HTR-8/SVneo (cell line): ENCODE measurements at places on chromosomes 11 and 22.

DNA sequence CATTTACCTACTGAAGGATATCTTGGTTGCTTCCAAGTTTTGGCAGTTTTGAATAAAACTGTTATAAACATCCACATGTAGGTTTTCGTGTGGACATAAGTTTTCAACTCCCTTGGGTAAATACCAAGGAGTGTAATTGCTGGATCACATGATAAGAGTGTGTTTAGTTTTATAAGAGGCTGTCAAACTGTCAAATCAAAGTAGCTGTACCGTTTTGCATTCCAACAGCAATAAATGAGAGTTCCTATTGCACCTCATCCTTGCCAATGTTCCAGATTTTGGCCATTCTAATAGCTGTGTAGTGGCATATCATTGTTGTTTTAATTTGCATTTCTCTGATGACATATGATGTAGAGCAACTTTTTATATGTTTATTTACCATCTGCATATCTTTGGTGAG, 190.8 kb upstream of the SYN3 start:
- DNase-seq, result no peak

- no peak for DNase-seq
Observed at GRCh38 chr11:12133547-12134235, 23.3 kb downstream of the MICAL2 start.

DNA sequence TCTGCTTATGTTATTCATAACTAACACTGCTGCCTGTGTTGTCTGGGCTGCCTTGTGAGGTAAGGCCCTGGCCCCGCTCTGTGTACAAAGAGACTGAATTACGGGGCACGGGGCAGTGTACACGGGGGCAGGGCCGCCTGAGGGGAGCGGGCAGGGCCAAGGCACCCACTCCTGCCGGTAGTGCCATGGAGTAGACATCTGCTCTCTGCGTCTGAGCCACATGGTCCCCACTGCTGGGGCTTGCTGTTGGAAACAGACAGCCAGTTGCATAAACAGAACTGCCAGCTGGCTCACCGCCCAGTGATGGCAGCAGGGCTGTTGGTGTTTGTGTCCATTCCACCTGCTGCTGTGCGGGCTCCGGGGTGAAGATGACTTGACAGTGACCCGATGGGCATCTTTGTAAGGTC, 19.8 kb downstream of the FAM118A start:
- no peak for DNase-seq

GRCh38 chr22:49017482-49018329, 810.0 kb downstream of the BRD1 start:
- no peak for DNase-seq

- no peak for DNase-seq
Observed at GRCh38 chr11:6323291-6323905, 3.1 kb upstream of the CAVIN3 start.

- DNase-seq, result peak; percentile 22
Observed at GRCh38 chr11:34468209-34468841, 29.6 kb downstream of the CAT start.

DNA sequence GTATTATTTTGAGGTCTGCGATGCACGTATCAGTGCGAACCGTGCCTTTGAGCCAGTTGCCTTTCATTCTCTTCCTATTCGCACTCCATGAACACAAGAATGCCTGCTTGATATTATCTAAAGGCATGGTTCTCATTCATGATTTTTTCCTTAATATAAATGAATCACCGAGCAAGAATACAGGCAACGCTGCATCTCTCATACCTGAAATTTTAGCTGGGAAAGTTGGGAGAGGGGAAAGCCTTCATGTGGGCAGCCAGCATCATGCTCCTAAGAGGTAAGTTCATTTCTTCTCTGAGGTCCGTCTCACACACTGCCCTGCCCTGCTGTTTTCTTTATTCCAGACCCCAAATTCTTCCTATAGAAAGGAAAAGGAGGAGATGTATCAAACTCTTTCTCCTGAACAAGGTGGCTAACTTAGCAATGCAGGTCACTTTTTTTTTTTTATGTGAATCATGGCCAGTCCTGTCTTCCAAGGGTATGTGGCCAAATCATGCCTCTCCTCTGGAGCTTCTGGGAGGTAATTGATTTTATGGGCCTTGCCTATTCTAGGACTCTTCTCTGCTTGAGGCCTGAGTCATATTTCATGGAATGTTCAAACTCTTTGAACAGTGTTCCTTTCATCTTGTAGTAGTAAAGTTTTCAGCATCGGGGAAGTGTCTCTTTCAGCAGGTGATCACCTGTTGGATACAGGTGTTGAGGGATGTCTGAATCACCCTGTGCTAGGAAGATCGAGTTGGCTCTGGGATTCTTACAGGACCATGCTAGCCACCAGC, 3.2 kb downstream of the GLB1L2 start:
- no peak for DNase-seq

DNA sequence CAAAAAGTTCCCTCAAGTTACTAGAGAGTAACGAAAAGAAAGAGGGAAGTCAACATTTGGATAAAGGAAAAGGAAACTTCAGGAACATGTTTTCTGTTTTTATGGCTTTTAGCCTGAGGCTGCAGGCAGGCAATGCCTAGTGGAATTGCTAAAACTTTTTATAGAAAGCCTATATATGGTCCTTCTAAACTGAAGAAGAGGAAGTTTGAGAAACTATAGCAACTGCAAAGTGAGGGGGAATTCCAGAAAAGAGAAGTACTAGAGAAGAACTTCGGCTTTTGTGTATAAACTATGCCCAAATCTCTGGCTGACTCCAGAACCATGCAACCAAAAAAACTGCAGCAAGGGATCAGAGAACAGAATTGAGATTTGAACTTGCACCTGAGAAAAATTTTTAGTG, 74.3 kb upstream of the ARHGAP42 start:
- no peak for DNase-seq

GRCh38 chr11:45354976-45355705, 69.0 kb upstream of the SYT13 start:
- no peak for DNase-seq

GRCh38 chr11:94825031-94825430, 56.9 kb downstream of the AMOTL1 start:
- DNase-seq, result no peak

DNA sequence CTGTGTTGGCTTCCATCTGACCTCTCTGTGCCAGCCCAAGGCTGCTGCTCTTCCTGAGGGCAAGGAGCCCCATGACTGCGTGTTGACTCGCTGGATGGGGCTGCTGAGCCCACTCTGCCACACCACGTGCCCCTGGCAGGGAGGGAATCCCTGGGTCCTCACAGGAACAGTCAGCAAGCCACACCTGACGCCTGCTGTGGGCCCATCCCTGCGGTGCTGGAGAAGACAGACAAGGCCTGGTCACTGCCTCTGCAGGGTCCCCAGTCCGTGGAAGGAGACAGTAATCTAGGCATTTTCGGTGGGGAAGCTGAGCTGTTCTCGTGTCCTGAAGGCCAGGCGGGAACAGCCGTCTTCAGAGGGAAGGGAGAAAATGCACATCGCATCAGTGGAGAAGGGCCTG, 10.6 kb upstream of the PPP6R3 start:
- DNase-seq, result no peak

- DNase-seq, result no peak
Observed at GRCh38 chr11:28808771-28809170, 700.6 kb downstream of the METTL15 start.

DNA sequence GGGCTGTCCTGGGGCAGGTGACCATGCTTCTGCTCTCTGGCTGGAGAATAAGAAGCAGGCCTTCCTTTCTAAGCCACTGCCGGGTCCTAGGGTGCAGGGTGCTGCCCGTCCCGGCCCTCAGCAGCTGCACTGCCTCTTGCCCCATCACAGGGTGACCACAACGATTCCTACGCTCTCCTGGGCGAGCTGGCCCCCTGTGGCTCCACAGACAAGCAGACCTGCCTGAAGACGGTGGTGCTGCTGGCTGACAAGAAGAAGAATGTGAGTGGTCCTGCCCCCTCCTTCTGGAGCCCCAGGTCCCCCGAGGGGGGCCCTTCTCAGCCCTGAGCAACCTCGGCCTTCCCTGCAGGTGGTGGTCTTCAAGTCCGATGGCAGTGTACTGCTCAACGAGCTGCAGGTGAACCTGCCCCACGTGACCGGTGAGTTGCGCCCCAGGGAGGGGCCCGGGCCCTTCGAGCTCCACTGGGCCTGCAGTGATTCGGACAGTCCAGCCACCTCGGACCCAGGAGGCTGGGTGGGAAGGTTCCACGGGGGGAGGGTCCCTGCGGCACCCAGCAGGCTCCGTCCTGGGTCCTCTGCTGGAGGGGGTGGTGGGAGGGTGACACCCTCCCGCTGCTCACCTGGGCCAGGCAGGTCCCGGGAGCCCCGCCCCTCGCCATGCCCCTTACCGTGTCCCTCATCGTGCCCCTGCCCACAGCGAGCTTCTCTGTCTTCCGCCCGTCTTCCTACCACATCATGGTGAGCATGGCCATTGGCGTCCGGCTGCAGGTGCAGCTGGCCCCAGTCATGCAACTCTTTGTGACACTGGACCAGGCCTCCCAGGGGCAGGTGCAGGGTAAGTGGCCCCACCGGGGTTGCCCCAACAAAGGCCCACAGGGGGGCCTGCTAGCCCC, 8.3 kb downstream of the MUC2 start:
- no peak for DNase-seq

GRCh38 chr22:44182588-44183286, 2.0 kb downstream of the PARVG start:
- no peak for DNase-seq

- no peak for DNase-seq
Observed at GRCh38 chr11:122424636-122425035, 230.9 kb upstream of the UBASH3B start.

- peak; percentile 17 for DNase-seq
Observed at GRCh38 chr22:32904044-32904443, 102.5 kb downstream of the TIMP3 start.

- no peak for DNase-seq
Observed at GRCh38 chr22:27709919-27710675, 91.5 kb downstream of the MN1 start.

DNA sequence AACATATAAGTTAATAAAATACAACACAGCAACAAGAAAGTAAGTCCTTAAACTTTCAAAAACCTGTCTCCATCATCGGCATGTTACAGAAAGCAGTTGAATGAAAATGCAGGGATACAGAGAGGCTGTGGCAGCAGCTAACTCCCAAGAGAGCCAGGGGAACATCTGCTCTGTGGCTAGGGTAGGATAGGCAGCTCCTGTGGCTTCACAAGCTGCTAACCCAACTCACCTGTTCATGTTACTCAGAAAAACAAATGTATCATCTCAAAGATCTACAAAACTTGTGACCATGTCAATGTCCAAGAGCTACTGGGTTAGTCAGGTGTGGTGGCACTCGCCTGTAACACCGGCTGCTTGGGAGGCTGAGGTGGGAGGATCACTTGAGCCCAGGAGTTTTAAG, 15.2 kb upstream of the PLAAT3 start:
- DNase-seq, result no peak

- DNase-seq, result no peak
Observed at GRCh38 chr22:49368221-49368975, 459.3 kb downstream of the BRD1 start.

GRCh38 chr11:76368490-76368889, 12.4 kb downstream of the THAP12 start:
- no peak for DNase-seq

GRCh38 chr22:42519525-42520401, at the start of gene RRP7A:
Gene RRP7A, minus strand, starts transcription at chr22:42519796. Its CDS starts 10 bp downstream, at chr22:42519786.
- peak; percentile 57 for DNase-seq

DNA sequence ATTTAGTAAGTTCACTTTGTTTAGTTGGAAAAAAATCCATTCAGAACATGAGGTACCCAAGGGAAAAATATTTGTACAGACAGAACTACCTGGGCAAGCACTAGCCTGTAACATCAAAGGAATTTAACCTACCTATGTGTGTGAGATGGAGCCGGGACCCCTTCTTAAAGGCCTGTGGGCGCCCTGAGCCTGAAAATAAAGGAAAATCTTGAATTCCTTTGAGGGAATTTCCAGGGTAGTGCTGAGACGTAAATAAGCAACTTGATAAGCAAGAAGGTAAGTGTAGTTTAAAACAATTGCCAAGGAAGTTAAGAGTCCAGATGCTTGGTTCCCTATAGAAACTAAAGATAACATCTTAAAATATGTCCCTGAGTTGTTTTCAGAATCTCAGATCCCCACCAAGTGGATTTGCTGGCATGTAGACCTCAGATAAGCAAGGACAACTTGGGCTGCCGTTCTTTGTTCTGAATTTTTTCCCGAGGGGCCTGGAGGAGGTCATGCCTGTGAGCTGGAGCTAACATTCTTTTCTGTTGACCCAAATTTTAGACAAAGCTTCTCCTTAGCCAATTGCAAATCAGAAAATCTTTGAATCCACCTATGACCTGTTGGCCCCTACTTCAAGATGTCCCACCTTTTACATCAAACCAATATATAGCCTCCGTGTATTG, 31.0 kb downstream of the MED17 start:
- no peak for DNase-seq

- no peak for DNase-seq
Observed at GRCh38 chr11:65431451-65432099, 9.0 kb downstream of the NEAT1 start.

GRCh38 chr11:27179334-27179733, 138.7 kb downstream of the BBOX1 start:
- DNase-seq, result no peak

GRCh38 chr11:104339380-104339831, 175.5 kb upstream of the PDGFD start:
- no peak for DNase-seq

DNA sequence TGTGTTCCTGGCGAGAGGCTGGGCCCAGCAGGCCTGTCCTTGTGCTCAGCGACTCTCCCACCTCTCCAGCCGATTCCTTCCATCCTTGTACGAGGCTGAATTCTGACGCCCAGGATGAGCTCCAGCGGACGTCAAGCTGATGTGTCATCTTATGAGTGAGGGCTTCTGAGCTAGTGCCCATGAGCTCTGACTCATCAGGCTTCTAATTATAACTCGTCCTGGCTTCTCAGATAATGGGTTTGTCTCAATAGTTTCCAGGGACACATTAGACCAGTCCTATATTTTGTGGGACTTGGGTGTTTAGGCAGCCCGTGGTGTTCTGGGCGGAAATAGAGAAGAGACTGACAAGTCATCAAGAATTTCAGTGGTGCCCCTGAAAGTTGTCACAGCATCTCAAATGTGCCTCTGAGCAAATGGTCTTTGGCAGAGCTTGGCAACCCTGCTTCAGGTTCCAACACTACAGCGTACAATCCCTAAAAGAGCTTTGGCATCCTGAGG, 108.2 kb upstream of the CD44 start:
- peak; percentile 75 for DNase-seq

GRCh38 chr11:45616802-45617549, 48.4 kb downstream of the CHST1 start:
- no peak for DNase-seq
